Stomach (tissue), 19 donors: ENCODE measurements at places on chromosomes 16 and 17.

- no peak for DNase-seq
Observed at GRCh38 chr16:55672471-55672870, 16.7 kb downstream of the SLC6A2 start.

DNA sequence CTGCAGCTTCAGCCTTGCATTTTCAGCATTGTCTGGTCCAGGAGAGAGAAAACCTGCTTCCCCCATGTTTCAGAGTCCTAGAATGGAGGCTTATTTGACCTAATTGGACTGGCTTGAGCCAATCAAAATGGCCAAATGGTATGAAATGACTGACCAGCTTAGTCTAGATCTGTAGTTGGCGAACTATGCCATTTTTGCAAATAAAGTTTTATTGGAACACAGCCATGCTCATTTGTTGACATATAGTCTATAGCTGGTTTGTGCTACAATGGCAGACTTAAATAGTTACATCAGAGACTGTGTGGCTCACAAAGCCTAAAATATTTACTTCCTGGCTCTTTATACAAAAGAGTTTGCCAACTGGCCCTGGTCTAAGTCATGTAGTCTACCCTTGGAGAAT, 180.8 kb downstream of the HS3ST3B1 start:
- DNase-seq = no peak

GRCh38 chr16:52629296-52629695, 82.4 kb upstream of the TOX3 start:
- peak; percentile 36 for DNase-seq

GRCh38 chr17:688100-688989, 26.3 kb downstream of the VPS53 start:
- DNase-seq = peak; percentile 39

DNA sequence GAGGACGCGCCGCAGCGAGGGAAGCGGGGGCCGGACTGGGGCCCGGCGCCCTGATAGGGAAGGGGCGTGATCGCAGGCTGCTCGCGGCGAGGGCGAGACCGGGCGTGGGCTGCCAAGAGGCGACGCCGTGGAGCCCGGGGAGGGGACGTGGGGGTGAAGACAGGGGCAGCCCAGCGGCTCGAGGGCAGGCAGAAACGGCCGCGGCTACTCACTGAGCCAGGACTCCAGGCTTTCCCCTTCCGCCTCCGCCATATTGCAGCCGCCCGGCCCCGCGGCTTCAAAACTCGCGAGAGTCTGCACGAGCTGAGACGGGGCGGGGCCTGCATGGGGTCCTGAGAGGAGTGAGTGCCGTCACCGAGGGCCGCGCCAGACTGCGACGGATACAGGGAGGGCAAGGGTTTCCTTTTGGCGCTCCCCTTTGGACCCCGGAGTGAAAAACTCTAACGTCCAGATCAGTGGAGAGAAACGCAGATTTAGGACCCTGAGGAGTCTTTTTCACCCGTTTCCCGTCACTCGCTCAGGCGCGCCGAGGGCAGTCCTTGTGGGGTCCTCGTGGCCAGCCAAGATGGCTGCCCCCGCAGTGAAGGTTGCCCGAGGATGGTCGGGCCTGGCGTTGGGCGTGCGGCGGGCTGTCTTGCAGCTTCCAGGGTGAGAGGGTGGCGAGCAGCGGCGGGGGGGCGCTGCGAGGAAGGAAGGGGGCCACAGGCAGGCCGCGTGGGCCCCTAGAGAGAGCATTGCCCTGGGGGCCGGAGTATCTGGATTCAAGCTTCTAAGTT, at the start of the genes GGA3 and MRPS7:
Gene GGA3, minus strand, starts transcription at position 271 of the 776 bp plus-strand sequence. Its CDS starts 19 bp downstream, at position 252.
Gene MRPS7, plus strand, starts transcription at position 544 of the 776 bp plus-strand sequence. Its CDS starts 22 bp downstream, at position 566.
- DNase-seq = peak; percentile 98

- DNase-seq = no peak
Observed at GRCh38 chr16:89905511-89906139, 13.0 kb upstream of the MC1R start.

DNA sequence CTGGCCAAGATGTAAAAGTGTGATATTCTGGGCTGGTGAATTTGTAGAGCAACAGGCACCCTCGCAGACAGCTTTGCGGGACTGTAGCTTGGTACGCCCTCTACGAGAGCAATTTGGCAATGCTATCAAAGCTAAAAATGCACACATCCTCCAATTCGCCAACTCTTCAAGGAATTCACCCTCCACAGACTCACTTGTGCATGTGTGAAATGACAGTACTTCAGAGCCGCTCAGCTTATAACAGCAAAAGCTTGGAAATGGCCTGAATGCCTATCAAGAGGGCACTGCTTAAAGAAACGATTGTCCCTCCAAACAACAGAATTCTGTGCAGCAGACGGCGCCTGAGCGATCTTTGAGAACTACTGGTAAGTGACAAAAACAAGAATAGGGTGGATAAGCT, 130.8 kb downstream of the SDK2 start:
- no peak for DNase-seq

DNA sequence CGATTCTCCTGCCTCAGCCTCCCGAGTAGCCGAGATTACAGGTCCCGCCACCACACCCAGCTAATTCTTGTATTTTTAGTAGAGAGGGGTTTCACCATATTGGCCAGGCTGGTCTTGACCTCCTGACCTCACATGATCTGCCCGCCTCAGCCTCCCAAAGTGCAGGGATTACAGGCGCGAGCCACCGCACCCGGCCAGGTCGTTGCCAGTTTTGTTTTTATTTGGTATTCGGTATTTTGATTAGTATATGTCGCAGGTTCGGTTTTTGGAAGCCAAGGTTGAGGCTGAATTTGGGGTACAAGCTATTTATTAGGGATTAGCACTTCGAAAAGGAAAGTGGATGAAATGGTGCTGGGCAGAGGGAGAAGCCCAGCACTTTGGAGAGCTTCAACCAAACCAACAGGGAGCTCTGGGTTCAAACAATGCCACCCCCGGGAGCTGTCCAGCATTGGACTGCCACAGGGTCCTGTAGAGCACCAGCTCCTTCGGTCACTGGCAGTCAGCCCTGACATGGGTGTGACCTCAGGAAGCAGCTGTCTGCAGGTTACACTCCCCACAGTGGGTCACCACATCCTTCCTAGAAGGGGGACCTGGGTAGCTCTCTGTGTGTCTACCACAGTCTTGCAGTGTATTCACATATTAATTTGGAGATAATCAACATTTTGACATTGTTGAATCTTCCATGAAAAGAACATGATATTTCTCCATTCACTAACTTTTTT, 1.5 kb upstream of the CLEC10A start:
- DNase-seq = no peak

DNA sequence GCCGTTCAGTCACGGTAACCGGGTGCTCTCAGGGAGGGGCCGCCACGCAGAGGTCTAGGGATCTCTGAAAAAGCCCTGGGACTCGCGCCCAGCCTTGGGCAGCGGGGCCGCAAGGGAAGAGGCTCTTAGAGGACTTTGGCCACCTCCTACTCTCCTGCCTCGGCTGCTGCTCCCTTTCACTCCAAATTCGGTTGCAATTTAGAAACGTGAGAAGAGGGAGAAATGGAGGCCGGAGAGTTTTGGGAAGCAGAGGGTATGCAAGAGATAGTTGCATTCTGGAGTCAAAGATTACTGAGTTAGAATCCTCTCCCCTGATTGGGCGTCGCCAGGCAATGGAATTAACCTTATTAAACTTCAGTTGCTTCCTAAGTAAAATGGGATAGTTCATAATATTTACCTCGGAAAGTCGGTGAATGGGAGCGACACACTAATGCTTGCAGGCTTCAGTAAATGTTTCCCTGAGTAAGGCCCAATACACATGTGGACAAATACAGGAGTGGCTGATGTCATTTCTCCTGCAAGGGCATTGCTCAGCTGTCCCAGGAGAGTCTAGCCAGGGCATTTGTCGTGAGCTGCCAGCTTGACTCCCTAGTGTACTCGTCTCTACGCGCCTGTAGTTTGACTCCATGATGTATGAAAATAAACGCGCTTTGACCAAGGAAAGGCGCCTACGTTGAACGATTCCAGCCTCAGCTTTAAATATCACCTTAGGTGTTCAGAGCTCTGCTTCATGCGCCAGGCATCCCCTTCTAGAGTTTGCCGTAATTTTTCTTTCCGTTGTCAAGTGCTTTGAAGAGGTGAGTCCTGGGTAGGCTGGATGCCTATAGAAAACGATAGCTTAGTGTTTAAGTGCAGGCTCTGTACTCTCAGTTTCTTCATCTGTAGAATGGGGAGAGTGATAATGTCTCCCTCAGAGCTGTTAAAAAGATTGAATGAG, 667 bp downstream of the OGFOD1 start:
- DNase-seq = peak; percentile 69
